ENCODE measurements at places on chromosomes 1 and 21.

DNA sequence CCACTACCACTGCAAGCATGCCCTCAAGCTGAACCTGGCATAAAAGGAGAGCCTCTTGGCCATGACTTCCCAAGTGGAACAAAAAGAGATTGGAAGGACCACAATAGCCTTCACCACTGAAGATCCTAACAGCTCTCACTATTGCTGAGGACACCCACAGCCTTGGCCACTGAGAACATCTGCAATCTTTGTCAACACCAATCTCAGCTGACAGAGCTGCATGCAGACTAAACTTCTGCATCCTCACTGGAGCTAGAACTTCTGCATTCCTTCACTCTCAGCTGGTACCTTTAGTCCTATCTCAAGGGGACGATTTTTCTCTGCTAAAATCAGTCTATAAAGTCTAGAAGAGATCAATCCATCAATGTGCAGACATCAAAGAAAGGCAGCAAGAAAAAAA is 8.3 kb upstream of the FCRL2 start:
- DNase-seq = no peak

DNA sequence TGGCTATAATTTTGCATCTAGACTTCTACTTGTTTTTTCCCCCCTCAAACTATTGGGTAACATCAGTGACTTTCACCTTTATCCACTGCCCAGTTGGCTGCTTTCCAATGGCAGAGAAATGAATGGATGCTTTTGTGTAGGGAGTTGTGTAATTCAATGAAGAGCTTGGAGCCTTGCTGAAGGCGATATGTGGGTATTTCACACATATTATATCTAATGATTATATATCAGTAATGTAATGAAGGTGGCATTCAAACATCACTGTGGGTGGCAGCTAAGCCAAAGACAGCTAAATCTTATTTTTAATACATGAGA is 81.2 kb downstream of the TGFB2 start:
- DNase-seq = no peak

GRCh38 chr21:44534688-44535087 is 5.3 kb downstream of the KRTAP10-1 start:
- DNase-seq = no peak

GRCh38 chr1:118660769-118661168 is 327.4 kb downstream of the TBX15 start:
- no peak for DNase-seq

GRCh38 chr1:182662121-182662890 is 22.1 kb downstream of the RGS8 start:
- DNase-seq = no peak

- DNase-seq = no peak
These were observed 206.8 kb downstream of the ST6GALNAC3 start for GRCh38 chr1:76281306-76281705.

GRCh38 chr1:41935226-41935625 is 16.5 kb upstream of the HIVEP3 start:
- DNase-seq = no peak

DNA sequence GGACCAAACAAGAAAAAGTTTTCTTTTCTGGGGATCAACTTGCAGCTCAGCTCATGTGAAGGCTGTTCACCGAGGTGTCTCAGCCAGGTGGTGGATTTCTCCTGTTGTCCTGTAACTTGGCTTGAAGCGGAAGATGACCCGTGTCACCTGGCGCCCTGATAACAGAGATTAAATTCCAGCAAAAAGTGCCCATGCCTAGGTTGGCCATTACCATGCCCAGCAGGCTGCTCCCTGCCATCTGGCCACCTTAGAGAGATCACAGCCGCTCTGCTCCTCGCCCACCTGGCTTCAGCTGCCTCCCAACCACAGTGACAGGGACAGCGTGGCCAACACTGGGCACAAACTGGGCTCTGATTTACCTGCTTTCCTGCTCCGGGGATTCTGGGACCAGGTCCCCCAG is 149.5 kb downstream of the ZBTB18 start:
- DNase-seq = no peak

DNA sequence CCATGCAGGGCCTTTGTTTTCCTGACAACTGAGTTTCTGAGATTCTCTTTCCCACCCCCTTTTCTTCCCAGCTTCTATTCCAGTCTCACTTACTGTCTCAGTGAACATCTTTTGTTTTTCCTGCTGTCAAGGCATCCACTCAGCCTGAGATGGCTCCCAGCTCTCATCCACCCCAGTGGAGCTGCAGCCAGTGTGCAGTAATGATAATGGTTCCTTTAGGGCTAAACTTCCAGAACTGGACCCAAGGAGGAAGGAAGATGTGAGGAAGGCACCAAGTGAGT is 44.4 kb upstream of the KIRREL1 start:
- DNase-seq = no peak

DNA sequence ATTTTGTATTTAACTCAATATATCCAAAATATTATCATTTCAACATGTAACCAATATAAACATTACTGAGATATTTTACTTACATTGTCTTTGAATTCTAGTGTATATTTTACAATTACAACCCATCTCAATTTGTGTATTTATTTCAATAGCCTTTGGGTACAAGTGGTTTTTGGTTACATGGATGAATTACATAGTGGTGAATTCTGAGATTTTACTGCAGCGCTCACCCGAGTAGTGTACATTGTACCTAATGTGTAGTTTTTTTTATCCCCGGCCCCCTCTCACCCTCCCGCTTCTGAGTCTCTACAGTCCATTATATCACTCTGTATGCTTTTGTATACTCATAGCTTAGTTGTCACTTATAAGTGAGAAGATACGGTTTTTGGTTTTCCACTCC is 117.0 kb upstream of the GALNT2 start:
- no peak for DNase-seq

DNA sequence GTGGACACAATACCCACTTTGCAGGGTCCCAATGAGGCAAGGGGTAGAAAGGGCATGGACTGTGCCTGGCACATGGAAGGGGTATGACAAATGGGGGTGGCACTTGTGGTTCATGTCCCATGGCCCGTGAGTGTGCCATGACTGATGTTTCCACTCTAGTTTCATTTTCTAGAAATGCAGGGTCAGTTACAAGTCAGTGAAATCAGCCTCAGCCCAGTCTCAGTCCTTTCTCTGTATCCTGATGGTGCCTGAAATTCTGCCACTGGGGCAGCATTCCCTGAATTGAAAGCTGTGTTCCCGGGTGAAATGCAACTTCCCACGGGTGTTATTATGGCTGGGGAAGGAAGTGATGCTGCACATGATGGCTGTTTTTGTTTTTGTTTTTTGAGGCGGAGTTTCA is 110.8 kb upstream of the ZBTB40 start:
- no peak for DNase-seq

DNA sequence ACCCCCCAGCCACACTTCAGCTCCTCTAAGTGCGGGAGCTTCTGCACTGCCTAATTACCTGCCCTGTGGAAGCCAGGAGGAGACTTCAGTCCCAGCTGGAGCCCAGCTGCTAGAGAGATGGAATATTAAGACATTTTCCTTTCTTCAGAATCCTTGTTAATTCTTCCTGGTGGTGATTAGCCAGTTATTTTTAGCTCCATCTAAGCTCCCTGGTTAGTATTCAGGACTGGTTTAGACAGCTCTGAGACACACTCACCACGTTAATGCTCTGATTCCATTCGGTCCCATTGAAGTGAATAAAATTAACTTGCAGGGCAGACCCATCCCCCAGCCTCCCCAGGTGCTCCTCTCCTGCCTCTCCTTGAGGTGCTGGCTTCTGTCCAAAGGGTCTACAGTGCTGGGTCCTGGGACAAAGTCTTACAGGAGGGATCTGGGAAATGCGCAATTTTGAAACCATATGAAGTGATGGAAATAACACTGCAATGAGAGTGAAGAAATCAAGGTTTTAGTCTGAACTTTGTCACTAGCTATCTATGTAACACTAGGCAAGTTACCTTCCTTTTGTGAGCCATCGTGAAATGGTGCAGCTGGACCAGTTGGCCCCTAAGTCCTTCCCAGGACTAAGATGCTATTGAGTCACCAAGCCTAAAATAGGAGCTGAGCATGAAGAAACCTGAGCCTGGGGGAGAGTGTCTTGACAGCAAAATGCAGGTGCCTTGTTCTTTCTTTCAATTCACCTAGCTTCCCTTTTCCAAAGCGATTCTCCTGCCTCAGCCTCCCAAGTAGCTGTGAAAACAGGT is 117.4 kb upstream of the ATP1A1 start:
- DNase-seq = no peak

- no peak for DNase-seq
These were observed 162.5 kb downstream of the ROR1 start for GRCh38 chr1:63936276-63936675.

DNA sequence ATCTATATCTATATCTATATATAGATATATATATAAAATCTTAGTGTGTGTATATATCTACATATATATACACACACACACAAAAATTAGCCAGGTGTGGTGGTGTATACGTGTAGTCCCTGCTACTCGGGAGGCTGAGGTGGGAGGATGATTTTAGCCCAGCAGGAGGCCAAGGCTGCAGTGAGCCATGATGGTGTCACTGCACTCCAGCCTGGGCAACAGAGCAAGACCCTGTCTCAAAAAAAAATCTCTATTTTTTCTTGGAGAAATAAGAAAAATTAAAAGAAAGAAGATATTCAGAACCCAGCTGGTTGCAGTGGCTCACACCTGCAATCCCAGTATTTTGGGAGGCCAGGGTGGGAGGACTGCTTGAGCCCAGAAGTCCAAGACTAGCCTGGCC is 65.4 kb upstream of the MUTYH start:
- DNase-seq = no peak

GRCh38 chr1:182869241-182869666 is 30.1 kb downstream of the DHX9 start:
- DNase-seq = no peak

DNA sequence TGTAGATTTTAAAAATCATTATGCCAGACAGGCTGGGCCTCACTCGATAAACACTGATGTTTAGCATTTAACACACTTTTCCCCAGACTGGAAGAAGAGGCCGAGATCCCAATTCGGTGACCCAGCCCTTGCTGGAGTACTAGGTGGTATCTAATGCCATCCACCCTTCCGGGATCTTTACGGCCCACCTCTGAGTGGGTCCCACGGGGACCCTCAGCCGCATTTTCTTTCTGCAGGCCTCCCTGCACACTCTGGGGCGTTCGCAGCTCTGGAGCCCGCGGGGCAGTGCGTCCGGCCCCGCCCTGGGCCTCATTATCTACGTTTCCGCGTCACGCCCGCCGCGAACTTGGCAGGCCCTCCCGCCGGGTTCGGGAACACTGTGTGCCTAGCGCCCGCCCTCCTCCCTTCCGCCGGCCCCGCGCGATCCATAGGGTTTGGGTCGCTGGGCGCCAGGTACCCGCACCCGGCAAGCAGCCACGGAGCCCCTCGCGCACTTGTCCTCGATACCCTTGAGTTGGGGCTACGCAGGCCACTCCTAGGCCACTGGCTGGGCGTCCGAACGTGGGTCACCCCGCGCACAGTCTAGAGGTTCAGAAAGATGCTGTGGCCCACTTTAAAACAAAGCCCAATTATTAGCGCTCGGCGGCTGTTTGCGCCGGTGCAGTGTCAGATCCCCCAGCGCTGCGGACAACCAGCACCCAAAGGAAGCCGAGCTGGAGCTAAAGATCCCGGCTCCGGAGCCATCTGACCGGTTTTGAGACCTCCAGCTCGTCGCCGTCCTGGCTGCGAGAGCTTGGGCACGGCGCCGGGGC is 950 bp upstream of the EVA1C start:
- peak; percentile 84 for DNase-seq

GRCh38 chr1:169099561-169099960 is 6.9 kb upstream of the ATP1B1 start:
- DNase-seq = no peak

DNA sequence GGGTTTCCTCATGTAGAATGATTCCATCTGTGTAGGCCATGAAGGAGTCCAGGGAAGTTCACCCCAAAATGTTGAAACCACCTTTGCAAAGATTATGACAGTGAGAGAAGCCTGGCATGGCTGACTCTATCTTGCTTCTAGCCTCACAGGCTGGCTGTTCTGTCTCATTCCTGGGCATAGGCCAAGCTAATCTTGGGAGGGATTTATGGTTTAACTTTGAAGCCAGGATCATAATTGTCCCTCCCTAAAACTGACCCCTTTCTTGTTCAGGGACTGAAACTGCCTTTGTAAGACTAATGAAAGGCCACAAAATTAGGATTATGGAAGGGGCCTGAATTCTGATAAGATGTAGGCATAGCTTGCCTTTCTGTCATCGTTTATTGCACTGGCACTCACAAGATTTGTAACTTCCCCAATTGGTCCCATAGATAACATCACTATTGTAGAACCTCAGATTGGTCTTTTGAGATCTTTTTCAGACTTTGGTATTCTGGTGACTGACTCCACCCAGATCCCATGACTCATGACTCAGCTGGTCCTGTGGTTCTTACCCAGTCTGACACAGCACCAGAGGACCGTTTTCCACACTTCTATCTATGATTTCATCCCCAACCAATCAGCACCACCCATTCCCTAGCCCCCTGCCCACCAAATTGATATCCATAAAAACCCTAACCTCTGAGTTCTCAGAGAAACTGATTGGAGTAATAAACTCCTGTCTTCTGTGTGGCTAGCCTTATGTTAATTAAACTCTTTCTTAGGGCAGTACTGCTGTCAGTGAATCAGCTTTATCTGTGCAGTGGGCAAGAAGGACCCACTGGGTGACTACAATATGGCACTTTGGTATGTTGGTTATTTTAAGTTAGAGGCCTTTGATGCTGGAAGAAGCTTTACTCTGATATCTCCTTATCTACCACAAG is 13.6 kb upstream of the LAMTOR5 start:
- peak; percentile 45 for DNase-seq

DNA sequence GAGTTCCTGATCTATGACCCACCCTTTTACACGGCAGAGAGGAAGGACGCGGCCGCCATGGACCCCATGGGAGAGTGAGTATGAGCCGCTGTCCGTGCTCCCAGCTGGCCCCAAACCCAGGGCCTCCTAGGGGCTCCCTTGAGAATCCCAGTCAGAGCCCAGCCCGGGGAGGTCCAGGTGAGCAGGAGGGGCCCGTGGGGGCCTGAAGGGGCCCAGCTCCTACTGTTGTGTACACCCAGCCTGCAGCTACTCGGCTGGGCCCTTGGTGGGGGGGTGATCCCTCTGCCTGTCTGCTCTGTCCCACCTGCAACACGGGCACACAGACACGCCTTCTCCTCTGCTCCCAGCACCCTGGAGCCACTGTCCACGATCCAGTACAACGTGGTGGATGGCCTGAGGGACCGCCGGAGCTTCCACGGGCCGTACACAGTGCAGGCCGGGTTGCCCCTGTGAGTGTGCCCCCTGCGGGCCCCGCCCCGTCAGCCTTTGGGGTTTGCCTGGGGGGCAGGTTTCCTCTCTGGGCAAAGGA is 28.6 kb upstream of the LRRC3 start:
- no peak for DNase-seq

GRCh38 chr1:162573136-162573535 is 11.6 kb downstream of the UAP1 start:
- DNase-seq = no peak

DNA sequence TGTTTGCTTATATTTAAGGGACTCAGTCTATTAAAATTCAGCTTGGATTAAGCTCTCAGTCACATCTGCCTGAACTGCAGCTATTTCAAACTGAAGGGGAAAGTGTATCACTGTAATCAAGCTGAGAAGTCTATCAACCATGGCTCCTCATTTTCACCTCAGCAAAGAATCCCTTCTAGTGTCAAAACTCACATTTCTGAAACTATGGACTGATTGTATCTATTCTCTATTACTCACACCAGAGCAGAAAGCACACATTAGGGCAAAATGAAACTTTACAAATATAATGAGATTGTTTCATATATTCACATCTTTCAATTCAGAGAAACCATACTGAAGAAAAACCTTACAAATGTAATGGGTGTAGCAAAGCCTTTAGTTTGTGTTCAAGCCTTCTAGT is 14.6 kb upstream of the C1orf146 start:
- no peak for DNase-seq

Data from activated CD4-positive, alpha-beta T cell treated with anti-CD3 and anti-CD28 coated beads, Interleukin-10, Interleukin-2, amounts not matched to agents 100 ng/mL and 50 ng/mL, durations not matched to agents 16 hours and 8 hours (primary cell).